Uterus (tissue), 4 donors: ENCODE measurements at places on chromosomes 3 and 15. TPM values are rescaled to one million over a fixed set of nuclear protein-coding genes. Genes with fewer than 3 reads are reported as not detected.
A peak's percentile ranks its signal among the peaks of the same experiment; 100 is the strongest.

DNA sequence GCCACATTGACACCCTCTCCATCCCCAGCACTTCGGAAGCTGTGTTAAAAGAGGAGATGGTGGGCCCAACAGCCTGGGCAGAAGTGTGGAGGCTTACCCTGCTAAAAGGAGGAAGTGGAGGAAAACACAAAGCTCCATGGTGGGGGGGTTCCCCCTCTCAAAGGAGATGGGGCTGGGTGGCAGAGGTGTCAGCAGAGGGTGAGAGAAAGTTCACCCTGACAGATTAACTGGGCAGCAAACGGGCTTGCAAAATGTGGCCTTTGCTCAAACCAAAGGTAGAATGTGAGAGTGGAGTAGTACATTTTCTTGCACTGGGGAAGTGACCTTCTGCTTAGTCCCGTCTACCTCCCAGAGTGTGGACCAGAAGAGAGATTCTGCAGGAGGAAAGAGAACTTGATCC lies 44.7 kb downstream of the MYO1E start:
- no peak for DNase-seq

GRCh38 chr3:55487381-55488241 lies 505 bp upstream of the WNT5A start:
- DNase-seq, result peak; percentile 52

Gene SLC22A14
- not detected for total RNA-seq

Gene GALNT15
- 6.6 TPM for total RNA-seq

- no peak for DNase-seq
Observed at GRCh38 chr15:87985451-87985850, 271.1 kb downstream of the NTRK3 start.

- DNase-seq, result no peak
Observed at GRCh38 chr3:197820550-197821335, 29.7 kb downstream of the LRCH3 start.

GRCh38 chr15:62929000-62929357 lies 113.6 kb upstream of the TPM1 start:
- no peak for DNase-seq

Gene MOBP
- 0.43 TPM for total RNA-seq

Gene HTR3E
- total RNA-seq, result not detected

- no peak for DNase-seq
Observed at GRCh38 chr15:23518104-23518503, 47.4 kb upstream of the MKRN3 start.

DNA sequence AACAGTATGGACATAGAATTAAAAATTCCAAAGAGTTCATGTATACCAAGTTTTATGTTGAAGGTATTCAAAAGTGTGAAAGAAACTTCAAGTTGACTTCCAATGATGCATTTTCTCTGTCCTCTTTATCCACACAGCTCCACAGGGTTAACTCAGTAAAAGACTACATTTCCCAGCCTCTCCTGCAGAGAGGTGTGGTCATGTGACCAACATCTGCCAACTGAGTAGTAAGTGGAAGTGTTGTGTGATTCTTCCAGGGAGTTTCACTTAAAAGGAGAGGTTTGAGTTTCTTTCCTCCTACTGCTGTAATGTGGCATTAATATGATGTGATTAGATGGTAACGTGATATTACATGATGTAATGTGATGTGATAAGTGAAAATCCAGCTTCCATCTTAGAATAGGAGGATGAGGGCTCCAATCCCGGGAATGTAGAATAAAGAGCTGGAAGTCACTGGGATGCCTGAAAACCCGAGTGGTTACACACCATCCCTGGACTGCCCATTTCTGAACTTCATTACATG lies 280.6 kb downstream of the ARRDC4 start:
- DNase-seq, result no peak

GRCh38 chr3:10116138-10116460 lies 624 bp downstream of the BRK1 start:
- DNase-seq, result no peak

GRCh38 chr3:127673191-127674100 lies 694 bp downstream of the ABTB1 start:
- peak; percentile 51 for DNase-seq

Gene PCYT1A
- 36.5 TPM for total RNA-seq

DNA sequence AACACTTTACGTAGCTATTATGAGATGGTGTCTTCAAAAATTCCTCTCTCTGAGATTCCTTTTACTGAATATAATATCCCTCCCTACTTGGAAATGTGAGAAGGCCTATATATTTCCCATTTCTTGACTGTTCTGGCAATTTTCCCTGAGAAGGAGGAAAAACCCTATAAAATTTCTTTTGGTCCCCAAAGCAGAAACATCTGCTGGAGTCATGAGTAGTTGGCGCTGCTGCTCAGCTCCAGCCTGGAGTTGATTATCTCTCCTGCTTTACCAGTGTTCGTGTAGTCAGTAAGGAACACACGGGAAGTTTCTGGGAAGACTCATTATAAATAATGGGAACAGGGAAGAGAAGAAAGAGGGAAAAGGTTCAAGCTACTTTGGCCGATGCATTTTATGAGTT lies 680.1 kb downstream of the EPHA3 start:
- no peak for DNase-seq

Gene ACAD11
- 52.6 TPM for total RNA-seq

Gene HIGD2B
- not detected for total RNA-seq

DNA sequence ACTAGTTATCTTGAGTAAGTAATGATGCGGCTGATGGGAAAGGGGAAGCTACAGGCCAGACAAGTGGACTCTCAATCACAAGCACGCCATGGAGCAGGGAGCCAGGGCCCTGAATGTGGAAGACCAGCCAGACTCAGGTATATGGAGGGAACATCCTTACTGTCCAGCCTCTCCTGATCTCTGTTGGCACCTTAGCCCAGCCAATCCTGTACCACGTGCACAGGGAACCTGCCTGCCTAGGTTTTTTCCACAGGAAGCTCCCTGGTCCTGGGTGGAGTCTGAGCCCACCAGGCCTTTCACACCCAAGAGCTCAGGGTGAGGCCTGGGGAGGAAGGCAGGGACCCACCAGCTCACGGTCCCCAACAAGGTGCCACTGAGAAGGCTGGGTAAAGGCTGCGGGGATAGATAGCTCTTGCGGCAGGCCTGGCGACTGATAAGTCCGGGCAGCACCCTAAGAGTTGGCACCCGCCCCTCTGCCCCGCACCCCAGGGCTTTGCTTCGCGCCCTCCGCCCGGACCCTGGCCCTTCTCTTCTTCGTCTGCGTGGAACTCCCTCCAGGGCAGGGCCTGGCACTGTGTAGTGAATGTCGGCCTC lies 933 bp upstream of the APEH start:
- no peak for DNase-seq

Gene GATM
- total RNA-seq, result 19.2 TPM

DNA sequence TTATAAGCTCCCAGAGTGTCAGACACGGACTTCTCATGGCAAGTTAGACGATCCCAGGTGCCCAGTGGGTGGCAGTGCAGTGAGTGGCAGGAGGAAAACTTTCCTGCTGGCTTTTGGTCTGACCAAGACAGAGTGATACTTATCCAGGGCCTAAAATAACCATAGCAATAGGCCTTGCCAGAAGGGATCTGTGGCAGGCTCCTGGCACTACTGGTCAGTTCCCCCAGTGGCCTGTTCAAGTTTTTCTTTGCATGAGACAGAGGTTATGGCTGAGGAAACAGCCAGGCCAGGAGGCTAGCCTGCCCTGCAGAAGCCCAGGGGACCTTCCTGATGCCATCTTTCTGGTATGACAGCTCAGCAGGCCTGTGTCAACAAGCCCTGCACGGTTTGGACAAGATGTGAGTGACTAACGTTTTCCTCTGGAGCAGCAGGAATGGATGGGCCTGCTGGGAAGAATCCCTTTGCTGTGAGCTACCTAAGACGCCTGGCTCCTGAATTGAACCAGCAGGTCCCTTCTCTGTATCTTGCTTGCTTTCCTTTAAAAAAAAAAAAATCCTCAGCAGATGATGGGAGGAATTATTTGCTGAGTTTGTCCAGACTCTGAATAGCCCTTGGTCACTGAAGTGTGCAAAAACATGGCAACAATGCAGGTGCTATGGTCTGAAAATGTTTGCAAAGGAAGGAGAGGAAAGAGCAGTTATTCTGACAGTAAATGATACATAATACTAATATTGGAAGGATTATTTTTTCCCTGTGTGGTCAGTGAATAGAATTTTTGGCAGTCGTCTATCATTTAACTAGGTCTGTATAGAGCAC lies 18.0 kb downstream of the SCG5 start:
- DNase-seq, result no peak

Gene TSC22D2
- 24.8 TPM for total RNA-seq

DNA sequence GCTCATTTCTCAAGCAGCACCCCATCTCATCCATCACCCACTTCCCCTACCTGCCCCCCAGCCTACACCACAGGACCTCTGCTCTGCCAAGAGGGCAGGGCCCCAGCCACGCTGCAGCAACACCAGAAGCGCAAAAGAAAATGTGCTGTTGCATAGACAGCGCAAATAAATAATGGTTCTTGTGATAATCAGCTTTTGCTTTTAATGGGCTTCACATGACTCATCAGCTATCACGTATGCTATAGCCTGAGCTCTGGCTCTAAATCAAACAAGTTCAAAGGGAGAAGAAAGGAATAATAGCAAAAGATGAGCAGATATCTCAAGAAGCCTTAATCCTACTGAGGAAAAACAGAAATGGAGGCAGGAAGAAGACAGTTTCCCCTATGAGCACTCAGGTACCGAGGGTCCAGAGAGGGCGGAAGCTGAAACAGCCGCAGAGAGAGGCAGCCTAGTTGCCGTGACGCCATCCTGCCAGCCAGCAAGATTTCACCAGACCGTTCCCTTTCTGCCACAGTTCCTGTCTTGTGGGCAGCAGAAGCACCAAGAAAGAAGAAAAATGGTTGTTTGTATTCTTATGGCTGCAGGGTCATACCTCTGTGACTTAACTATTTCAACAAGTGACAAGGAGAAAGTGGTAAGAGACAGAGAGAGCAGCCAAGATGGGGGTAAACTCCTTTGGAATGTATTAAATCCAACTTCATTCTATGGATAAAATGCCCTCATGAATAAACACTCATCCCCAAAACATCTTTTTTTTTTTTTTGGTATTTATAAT lies 22.0 kb downstream of the RAB27A start:
- no peak for DNase-seq

DNA sequence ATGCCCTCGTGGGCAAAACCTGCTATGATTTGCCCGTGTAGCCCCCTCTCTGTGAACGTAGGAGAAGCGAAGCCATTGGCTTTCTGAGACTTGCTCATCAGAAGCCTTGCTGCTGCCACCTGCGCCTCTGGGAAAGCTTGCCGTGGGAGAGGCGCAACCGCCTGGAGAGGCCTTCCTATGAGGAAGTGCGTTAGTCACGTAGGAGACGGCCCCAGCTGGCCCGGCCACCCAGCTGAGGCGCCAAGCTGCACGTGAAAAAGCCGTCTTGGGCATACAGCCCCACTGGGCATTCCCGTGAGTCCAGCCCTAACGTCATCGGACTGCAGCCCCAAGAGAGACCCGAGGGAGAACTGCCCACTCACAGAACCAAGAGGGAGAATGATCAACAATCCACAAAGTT lies 49.1 kb upstream of the TJP1 start:
- DNase-seq, result peak; percentile 80

DNA sequence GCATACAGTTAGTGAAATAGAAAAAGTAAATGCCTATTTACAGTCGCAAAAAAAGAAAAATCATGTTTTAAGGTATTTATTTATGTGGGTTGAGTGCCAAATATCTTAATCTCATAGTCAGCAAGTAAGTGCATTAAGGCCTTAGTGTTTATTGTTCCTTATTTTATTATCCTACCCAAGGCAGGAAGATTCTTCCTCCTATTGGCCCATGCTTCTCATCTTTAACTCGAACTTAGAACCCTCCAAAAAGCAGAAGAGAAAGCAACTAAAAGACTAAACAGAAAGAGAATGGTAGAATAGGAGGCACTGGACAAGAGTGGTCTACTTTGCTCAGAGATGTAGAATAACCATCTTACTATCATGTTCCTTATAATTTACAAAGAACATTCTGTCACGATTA lies 7.5 kb downstream of the RFX7 start:
- no peak for DNase-seq

GRCh38 chr3:40181182-40181581 lies 128.3 kb upstream of the EIF1B start:
- DNase-seq, result no peak

DNA sequence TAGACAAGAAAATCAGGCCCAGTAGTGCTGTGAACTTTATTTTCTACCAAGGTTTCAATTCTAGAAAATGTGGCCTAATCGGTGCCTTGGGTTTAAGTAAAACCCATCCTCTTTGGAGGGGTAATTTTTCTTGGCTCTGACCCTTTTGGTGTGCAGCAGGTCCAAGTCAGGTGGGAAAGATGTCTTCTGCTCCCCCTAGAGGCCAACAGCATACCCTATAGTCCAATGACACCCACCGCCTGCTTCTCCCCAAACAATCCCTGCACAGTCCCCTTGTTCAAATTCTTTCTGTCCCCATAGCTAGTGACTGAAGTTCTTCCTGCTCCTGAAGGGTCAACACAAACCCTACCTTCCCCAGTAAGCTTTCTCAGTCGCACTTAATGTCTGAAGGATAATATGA lies 261.8 kb upstream of the GOLGA6L4 start:
- no peak for DNase-seq

Gene ST3GAL6
- 14.9 TPM for total RNA-seq
